ENCODE measurements at places on chromosomes 5 and 9. TPM values are rescaled to one million over a fixed set of nuclear protein-coding genes. Genes with fewer than 3 reads are reported as not detected.

PIP5KL1 gene
- 1.6 TPM for total RNA-seq

ADCY2 gene
- total RNA-seq = 0.10 TPM

GLRA1 gene
- not detected for total RNA-seq

FOXE1 gene
- total RNA-seq = not detected

DNA sequence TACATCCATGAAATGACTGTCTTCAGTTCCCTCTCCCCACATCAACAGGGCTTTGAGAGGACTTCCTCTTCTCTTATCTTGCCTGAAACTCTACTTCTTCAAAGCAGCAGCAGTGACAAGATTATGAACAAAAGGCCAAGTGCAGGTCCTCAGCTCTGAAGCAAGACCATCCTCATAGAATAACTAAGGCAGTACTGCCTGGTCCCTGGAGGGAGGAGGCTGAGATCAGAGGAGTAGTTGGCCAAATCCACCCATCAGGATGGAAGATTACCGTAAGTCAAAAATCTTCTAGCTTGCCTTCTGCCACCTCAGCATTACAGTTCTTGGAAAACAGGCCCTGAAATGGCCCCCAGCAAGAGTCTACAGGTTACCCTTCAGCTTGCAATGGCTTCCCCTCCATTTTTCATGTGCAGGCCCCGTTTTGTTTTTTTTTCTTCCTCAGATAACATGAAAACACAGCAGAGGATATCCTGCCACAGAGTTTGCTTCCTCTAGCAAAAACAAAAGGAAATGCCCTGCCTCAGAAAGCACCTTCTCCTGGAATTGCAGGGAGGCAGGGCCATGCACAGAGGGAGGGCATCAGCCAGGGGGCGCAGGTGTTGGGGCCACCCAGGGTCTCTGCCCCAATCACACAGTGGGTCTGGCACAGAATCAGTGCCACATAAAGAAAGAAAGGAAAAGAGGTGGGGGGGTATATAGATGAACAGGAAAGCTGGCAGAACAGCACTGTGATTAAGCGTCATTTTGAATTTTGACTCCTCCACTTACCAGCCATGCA is 40.0 kb downstream of the KLHL3 start:
- no peak for DNase-seq

DNA sequence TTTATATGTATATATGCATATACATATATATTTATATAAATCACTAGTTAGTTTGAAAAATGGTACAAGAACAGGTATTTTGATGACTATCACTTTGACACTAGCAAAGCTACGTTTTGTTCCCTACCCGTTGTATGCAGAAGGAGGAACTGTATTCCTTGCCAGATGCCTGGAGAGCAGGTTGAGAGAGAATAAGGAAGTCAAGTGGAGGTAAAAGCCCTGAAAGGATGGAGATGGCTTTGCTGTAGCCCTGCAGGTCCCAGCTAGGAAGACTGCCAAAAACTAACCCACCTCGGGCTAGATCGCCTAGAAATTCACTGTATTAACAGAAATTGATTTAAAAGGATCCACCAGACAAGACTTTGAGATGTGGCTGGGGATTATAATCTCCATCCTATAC is 229.3 kb downstream of the RFX3 start:
- no peak for DNase-seq

- peak; percentile 73 for DNase-seq
Observed at GRCh38 chr9:134324359-134325095, 1.7 kb upstream of the RXRA start.

- DNase-seq = peak; percentile 75
Observed at GRCh38 chr5:9269014-9269413, 276.9 kb downstream of the SEMA5A start.

DNA sequence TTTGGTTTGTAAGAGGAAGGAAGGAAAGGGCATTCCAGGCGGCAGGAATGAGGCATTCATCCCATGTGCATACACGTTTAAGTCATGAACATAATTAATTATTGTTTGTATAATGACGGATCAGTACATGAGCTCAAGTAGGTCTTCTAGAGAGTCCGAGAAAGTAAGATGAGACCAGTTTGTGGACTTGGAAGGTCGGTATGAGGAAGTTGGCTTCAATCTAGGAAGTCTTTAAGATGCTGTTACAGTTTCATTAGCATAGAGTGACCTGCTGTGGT is 2.1 kb downstream of the GTF3C4 start:
- no peak for DNase-seq

Data from A172 (cell line).